Amniotic stem cell (primary cell): ENCODE measurements at places on chromosomes 16 and 17.

GRCh38 chr17:74089869-74090464, 113.5 kb upstream of the RPL38 start:
- DNase-seq = no peak

- DNase-seq = no peak
Measured at GRCh38 chr16:89596061-89596689, 17.3 kb upstream of the DPEP1 start.

DNA sequence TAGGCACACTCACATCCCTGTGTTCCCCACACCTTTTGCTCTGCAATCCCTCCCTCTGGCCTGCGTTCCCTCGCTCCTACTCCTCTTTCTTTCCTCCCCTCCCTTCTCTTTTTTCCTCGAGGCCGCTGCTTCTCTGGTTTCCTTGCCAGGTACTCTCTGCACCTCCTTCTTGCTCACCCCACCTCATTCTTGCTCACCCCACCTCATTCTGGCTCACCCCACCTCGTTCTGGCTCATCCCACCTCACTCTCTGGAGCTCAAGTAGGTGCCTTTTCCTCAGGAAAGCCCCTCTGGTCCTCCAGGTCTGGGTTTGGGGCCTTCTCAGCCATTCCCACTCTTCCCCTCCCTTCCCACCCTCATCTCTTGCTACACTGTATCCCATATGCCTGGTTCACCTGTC, 103.5 kb downstream of the PLCG2 start:
- DNase-seq = no peak

DNA sequence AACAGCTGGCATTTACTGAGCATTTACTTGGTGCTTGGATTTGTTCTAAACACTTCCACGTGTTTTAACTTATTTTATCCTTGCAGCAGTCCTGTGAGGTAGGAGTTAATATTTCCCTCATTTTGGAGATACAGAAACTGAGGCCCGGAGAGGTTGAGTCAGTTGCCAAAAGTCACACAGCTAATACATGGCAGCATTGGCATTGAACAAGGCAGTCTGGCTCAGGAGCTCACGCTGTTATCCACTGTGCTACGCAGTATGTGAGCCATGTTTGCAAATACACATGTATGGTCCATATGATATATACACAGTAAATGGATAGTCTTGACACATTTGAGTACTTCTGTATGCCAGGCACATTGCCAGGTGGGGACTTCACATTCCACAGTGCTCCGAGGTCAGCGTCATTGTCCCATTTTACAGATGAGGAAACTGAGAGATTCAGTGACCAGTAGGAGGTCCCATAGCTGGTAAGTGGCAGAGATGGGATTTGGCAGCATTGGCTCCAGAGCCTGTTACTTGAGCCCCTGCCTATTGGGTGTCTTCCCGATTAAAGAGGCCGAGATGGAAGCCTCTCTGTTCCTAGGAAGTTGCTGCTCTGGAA, 110.7 kb downstream of the ABCC6 start:
- no peak for DNase-seq

DNA sequence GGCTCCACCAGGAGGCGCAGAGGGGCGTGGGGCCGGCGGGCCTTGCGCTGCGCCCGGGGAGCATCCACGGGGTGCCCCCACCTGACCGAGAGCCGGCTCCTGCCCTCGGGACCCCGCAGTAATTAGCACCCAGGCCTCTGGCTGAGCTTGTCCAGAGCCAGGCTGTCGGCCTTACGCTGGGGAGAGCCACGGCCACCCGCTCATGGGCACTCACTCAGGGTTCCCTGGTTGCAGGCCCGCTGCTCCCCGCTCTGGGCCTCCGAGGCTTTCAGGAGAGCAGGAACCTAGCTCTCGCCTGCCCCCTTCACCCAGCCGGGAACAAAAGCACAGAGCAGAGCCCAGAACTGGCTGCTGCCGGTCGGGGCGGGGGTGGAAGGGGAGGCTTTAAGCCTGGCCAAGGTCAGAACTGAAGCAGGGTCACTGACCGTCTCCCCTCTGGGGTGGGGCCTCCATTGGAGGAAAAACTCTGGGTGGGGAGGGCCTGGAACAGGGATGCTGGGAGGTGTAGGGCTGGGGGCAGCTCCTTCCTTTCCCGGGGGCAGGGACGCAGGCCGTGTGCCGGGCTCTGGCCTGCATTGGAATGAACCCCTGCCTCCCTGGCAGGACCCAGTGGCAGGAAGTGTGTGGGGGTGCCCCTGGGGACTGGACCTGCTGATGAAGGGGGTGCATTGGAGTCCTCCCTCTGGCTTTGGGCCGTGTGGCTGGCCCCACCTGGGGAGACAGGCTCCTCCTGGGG, 12.3 kb downstream of the GLIS2 start:
- peak; percentile 34 for DNase-seq

DNA sequence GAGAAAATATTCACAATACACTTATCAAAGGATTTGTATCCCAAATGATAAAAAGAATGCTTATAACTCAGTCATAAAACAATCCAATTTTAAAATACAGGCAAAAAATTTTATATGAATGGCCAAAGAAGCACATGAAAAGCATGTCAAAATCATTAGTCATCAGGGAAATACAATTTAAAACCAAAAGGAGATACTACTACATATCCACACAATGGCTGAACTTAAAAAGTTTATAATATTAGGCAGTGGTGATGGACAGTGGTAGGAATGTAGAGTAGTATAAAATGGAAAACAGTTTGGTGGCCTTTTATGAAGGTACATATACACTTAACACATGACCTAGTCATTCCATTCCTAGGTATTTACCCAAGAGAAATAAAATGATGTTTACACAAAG, 12.2 kb downstream of the CMC2 start:
- DNase-seq = no peak

DNA sequence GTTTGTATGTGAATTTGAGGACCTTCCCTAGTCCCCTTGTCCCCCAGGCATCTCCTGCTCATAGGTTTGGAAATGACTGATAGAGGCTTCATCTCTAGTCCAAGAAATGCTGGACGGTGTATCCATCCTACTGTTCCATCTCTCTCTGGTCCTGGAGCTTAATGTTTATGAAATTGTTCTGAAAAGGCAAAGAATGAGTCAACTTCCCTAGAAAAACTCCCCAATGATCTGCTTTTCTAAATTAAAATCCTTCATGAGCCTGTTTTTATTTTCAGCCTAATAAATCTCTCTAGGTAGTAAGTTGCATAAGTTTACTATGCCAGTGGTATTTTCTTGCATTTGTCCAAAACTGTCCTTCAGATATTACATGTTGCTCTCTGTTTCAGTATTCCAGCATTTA, 2.1 kb upstream of the IGSF6 start:
- DNase-seq = no peak

DNA sequence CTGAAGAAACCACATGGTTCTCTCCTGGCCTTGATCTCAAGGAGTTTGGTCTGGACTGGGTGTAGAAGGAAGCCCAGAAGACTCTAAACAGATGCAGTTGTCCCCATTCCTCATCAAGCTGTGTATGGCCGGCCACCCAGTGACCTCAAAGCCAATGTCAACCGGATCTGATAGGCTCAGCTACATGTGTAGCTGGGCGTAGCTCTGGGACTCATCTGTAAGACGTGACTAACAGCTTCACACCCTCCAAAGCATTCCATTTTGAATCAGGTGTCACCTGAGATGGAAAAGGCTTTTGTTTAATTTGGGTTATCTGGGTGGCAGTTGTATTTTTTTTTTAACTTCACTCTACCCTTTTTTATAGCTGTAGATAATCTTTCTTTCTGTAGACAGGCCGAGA, 130.4 kb downstream of the ABCC12 start:
- no peak for DNase-seq

DNA sequence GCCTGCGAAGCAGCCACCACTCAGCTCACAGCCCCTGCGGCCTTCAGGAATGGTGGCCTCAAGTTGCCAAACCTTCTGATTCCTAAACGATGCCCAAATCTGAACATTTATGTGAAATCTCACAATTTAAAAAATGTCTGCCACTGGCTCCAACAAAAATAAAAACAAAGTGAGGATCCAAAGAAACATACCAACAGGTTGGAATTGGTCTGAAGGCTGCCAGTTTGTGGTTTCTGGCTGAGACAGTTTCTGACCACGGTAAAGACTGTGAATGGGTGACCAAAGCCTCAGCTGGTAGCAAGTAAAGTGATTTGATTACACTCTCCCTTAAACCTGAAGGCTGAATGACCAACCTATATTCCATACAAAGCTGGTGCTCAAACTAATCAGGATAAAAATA, 24.9 kb downstream of the LITAFD start:
- no peak for DNase-seq

- DNase-seq = no peak
Measured at GRCh38 chr17:44128383-44128782, 4.9 kb upstream of the HDAC5 start.

GRCh38 chr17:49738456-49739163, 25.3 kb downstream of the FAM117A start:
- no peak for DNase-seq

DNA sequence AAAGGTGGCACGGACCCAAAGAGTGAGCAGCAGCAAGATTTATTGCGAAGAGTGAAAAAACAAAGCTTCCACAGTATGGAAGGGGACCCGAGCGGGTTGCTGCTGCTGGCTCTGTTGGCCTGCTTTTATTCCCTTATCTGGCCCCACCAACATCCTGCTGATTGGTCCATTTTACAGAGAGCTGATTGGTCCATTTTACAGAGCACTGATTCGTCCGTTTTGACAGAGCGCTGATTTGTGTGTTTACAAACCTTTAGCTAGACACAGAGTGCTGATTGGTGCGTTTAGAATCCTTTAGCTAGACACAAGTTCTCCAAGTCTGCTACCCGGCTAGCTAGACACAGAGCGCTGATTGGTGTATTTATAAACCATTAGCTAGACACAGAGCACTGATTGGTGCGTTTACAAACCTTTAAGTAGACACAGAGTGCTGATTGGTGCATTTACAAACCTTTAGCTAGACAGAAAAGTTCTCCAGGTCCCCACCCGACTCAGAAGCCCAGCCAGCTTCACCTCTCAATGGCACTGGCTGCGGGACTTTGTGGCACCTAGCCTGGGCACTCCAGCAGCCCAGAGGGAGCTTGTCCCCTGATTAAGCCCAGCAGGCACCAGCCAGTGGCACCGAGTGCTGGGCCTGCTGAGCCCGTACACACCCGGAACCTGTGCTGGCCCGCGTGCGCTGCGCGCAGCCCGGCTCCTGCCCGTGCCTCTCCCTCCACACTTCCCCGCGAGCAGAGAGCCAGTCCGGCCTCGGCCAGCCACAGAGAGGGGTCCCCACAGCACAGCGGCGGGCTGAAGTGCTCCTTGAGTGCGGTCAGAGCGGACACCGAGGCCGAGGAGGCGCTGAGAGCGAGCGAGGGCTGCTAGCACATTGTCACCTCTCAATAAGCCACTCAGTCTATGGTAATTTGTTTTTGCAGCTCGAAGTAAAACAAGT, 15.1 kb downstream of the IGSF6 start:
- no peak for DNase-seq

GRCh38 chr17:79272666-79273219, 198.1 kb downstream of the ENGASE start:
- DNase-seq = no peak

DNA sequence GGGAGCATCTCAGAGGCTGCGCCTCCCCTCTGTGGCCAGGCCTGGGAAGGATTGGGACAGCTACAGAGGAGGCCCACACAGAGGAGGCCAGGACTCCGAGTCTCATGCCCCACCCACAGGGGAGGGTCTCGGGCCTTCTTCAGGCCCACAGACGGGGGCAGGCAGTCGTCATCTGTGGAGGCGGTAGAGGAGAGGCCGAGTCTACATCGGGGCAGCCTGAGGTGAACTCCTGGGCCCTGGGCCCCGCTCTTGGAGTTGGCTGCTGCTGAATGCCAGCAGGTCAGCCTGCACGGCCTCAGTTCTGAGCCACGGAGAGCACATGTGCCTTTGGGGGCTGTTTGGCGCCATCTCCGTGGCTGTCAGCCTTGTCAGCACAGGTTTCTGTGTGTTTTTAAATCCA, 8.1 kb upstream of the NUDT16L1 start:
- no peak for DNase-seq

GRCh38 chr17:49997773-49998703, 3.0 kb upstream of the DLX3 start:
- peak; percentile 78 for DNase-seq

DNA sequence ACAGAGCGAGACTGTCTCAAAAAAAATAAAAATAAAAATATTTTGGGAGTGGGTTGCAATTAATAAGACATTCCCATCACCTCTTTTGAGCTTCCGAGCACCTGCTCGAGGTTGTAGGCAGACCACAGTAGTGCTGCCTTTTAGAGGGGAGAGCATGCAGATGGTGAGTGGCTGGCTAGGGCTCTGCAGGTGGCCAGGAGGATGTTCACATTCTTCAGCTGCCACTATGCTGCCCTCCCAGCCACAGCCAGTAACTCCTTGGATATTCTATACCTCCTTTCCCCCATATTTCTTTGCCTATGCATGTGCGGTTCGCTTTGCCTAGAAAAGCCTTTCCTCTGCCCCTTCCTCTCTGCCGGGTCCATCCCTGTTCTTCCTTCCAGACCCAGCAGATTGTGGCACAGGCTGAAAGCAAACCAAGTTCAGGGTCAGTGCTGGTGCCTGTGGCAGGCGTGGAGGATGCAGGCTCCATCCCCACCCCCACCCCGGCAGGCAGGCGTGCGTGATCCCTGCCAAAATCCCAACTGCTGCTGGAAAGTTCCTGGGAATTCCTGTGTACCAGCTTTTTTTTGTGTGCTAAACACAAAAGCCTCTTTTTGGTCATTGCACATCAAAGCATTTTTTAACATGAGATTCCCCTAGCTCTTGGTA, 33.8 kb upstream of the CMIP start:
- no peak for DNase-seq

DNA sequence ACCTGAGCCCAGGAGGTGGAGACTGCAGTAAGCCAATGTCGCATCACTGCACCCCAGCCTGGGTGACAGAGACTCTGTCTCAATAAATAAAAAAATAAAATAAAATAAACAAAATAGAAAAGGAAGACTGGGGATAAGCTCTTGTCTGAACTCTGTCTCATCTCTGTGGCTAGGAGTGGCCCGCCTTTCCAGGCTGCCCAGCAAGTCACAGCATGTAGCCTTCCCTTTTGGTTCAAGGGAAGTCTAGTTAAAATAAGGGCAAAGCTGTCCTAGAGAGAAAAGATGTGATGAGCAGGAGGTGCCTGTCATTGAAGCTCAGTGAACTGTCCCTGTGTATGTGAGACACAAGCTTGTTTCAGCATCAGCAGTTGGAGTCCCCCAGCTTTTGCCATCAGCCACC, 2.7 kb upstream of the GFAP start:
- DNase-seq = no peak

GRCh38 chr16:55666012-55666411, 10.2 kb downstream of the SLC6A2 start:
- DNase-seq = no peak

DNA sequence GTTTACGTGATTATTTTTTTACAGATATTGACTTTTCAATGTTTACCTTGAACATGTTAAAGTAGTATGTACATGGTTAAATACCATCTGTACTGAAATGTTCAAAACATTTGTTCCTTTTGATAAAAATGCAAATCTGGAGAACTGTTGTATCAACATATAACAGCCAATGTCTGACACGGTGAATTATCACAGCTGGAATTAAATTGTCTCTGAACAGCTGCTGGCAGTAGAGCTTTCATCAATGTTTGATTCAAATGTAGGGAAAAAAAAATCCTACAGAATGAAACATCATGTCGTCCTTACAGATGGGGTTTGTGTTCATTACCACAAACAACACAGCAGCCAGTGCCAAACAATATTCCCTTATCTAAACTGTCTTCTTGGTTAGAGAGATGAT, 79.9 kb downstream of the TOX3 start:
- no peak for DNase-seq
